ENCODE measurements at places on chromosomes 7 and 10.

- no peak for DNase-seq
Measured at GRCh38 chr10:93999401-93999851, 5.7 kb downstream of the PLCE1 start.

DNA sequence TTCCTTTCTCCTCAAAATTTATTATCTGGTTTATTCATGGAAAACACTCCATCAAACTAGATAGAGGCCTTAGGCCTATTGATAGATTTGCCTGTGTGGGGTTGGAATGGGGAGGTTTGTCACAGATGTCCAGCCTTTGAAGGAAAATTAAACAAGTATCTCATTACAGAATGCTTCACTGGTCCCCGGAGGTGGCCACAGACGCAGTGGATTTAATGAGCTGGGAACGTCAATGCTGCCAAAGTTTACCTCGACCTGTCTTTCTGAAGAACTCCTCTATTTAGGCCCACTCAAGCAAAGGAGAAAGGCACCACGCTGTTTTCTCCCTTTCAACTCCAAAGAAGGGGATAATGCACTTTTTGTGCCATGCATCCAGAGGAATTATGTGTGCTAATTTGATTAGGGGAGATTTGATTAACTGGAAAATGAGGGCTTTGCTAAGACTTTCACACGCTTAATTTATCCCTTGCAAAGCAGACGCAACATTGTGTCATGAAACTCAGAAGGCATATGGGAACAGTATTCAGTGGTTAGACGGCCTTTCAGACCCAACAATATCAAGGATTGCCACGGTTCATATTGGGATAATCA lies 558.8 kb upstream of the GALNT17 start:
- DNase-seq, result no peak

- DNase-seq, result no peak
Measured at GRCh38 chr10:11629731-11630130, 18.3 kb upstream of the USP6NL start.

- no peak for DNase-seq
Measured at GRCh38 chr7:12943781-12944180, 256.3 kb downstream of the ARL4A start.

GRCh38 chr7:81111781-81112540 lies 193.1 kb upstream of the SEMA3C start:
- no peak for DNase-seq

DNA sequence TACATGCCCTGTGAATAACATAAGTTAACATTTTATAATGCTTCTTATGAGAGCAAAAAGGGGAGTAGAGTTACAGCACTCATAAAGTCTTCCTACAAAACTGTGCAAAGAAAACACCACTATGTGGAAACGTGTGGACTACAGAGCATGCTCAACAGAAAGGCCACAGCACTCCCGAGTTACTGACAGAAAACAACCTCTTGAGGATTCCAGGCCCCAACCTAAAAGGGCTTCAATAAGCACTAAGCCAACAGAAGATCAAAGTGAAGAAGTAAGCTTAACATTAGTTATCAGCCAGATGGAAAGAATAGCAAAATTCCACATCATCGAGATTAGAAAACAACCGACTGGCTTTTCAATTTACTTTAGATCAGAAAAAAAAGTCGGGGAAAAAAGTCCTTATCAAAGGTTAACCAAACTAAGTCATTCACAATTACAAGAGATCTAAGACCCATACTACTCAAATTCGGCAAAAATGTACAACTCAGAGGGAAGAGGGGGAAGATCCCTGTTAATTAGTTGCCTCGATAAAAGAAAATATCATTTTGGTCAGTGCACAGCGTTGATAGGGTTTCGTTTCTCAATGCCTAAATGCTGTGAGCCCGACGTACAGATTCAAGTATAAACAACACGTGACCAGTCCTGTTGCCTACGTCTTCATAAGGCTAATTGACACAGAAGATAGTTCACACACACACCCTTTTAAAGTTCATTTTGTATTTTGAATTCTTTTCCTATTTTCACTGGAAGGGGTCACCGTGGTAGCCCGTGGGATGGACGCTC lies 1.4 kb downstream of the KBTBD2 start:
- DNase-seq, result no peak

GRCh38 chr7:42407021-42407710 lies 170.2 kb upstream of the GLI3 start:
- DNase-seq, result no peak

GRCh38 chr10:4835494-4835918 lies 9.5 kb downstream of the AKR1E2 start:
- DNase-seq, result no peak

All from activated CD8-positive, alpha-beta memory T cell treated with anti-CD3 and anti-CD28 coated beads, Interleukin-2, amount 50 U/mL, for 4 hours (primary cell).